Stimulated activated CD8-positive, alpha-beta memory T cell treated with anti-CD3 and anti-CD28 coated beads, Interleukin-4, amount 100 ng/mL, for 4 hours (primary cell): ENCODE measurements at places on chromosomes 6 and 20.

GRCh38 chr6:52575502-52575892, 1.4 kb downstream of the TRAM2 start:
- no peak for DNase-seq

DNA sequence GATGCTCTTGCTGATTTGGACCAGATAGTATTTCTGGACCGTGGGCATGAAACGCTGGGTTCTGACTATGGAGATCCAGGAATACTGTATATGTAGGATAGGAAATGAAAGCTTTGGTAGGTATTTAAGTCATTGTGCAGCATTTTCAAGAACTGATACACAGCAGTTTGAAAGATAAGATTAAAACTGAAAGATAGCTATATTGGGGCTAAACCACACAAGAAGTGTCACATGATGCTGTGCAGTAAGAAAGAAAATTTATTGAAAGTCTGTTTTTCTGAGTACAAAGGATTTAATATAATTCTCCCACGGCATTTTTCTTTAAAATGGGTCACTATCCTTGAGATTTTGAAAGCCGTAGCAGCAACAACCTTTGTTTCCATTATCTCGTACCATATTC, 305 bp downstream of the IL17A start:
- no peak for DNase-seq

DNA sequence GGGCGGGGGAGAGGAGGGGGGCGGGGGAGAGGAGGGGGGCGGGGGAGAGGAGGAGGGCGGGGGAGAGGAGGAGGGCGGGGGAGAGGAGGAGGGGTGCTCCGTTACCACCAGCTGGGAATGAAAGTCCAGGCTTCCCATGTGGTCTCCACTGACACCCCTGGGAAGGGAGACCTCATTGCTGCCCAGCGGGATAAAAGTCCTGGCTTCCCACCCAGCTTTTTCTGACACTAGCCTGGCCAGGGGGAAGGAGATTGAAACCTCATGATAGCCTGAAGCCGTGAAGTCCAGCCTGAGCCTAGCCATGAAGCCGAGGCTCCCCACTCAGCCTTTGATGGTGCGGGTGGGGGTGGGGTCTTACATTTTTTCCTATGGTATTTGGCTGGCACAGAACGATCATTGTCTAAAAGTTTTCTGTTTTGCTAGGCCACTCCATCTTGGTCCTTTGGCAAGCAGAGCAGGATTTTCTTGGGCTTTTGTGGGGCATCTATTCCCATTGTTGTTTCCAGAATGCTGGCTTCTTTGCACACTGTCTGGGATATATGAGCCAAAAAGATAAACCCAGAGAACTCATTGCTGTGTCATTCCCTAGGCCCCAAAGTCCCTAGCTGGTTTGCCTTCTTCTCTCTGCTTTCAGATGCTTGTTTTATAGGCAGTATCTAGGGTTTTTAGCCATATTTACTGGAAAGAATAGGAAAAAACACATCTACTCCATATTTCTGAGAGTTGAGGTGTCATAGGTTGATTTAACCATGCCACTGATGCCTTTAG, 67.9 kb upstream of the RNF24 start:
- no peak for DNase-seq

DNA sequence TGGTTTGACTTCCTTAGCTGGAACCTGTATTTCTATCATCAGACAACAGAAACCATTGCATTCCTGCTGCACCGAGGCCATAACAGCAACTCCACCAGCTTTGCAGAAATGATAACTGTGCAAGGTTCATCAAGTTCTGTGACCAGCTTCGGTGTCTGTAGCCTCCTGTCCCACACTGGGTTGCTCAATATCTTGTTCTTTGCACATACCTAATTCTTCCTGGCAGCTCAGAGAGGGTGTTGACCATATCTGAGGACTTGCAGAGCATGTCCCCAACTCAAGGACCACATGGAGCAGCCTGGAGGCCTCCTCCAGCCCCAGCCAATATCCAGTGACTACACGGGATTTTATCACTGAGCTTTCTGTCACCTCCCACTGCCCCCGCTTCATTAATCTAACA, 59.3 kb upstream of the SCAF8 start:
- DNase-seq, result no peak

- DNase-seq, result no peak
Observed at GRCh38 chr20:37531856-37532255, 4.2 kb upstream of the BLCAP start.

- no peak for DNase-seq
Observed at GRCh38 chr20:58019027-58019849, 209.2 kb downstream of the ANKRD60 start.

DNA sequence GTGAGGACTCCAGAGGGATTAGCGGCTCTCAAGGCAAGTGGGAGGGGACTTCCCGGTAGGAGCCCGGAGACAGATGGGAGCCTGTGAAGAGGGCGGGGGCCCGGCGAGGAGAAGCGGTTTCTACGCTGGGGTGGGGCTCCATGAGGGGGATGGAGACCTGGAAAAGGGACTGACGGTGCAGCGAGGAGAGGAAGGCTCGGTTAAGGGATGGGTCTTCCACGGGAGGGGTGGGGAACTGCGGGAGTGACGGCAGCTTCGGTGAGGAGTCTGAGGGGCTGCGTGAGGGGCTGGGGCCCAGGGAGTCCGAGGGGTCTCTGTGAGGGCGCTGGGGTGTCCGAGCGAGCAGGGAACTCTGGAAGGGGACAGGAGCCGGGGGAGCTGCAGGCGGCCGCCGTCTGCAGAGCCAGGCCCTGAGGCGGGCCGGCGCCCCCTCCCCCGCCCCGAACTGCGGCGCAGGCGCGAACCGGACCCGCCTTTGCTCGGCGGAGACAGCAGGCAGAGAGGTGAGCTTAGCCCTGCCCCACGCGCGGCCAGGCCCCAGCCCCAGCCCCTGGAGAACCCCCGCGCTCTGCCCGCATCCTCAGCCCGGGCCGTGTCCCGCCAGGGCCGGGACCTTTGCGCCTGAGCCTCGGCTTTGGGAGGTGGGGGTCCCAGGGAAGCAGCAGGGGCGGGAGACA, at the start of gene NRSN2:
TSS of gene NRSN2 (plus strand) at position 472 of the 677 bp plus-strand sequence. CDS start 2,533 bp downstream, outside the sequence.
- no peak for DNase-seq

- no peak for DNase-seq
Observed at GRCh38 chr6:142605922-142606485, 304.2 kb downstream of the ADGRG6 start.

GRCh38 chr6:408148-408547, 16.6 kb downstream of the IRF4 start:
- no peak for DNase-seq

DNA sequence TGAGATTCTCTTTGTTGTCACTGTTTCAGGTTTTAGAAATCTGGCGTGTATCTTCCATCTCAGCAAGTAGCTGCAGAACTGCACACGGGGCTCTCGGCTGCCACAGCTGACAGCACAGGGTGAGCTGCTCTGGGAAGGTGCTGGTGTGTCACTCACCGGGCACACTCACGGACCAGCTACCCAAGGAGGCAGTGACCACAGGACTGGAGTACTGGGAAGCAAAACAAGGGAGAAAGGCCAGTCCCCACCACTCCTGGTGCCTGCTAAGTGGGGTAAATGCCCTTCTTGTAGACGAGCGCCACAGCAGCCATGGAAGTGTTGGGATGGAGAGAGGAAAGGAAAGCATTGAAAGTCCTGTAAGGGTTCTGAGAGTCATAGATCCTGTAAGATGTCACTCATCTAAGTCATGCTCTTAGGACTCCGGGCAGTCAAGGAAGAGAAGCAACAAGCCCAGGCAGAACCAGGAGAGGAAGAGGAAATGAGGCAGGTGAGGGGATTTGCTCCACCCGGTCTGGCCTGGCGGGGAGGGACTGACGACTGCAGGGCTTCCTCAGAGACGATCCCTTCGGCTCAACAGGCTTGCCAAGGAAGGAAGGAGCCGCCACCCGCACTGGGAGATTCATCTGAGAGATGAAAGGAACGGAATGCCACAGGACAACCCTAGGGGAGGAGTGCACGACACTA, 48.1 kb downstream of the PRDM1 start:
- no peak for DNase-seq

DNA sequence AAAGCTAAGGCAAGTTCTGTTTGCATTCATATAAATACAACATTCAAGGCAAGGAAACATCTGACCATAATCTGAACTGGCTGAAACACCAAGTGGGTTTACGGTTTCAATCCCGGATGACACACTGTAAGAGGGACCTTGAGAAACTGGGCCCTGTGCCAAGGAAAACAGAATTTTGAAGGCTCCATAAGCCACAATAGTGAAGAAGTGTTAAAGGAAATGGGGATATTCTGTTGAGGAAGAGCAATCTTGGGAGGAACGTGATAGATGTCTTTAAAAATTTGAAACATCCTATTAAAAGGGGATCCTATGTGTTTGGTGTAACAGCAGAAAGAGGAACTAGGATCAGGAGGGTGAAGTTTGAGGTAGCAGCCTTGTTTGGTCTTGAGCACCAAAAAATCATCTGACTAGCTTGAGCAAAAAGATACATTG, 82.4 kb upstream of the TAB2 start:
- no peak for DNase-seq

DNA sequence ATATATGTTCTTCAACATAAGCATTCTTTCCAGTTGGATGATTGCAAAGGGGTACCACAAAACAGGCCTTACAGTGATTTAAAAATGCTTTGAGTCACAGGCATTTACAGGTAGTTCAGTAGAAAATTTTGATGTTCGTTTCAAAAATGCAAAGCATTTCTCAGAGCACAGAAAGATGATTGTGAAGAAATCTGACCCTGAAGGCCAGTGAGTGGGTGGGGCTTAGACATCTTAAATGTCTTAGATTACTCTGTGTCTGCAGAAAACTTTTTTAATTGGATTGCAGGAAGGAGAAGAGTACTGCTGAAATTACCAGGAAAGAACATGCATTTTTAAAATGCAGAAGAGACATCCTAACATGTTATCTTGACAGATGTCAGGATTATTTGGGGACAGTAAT, 268.3 kb downstream of the CDKAL1 start:
- no peak for DNase-seq

DNA sequence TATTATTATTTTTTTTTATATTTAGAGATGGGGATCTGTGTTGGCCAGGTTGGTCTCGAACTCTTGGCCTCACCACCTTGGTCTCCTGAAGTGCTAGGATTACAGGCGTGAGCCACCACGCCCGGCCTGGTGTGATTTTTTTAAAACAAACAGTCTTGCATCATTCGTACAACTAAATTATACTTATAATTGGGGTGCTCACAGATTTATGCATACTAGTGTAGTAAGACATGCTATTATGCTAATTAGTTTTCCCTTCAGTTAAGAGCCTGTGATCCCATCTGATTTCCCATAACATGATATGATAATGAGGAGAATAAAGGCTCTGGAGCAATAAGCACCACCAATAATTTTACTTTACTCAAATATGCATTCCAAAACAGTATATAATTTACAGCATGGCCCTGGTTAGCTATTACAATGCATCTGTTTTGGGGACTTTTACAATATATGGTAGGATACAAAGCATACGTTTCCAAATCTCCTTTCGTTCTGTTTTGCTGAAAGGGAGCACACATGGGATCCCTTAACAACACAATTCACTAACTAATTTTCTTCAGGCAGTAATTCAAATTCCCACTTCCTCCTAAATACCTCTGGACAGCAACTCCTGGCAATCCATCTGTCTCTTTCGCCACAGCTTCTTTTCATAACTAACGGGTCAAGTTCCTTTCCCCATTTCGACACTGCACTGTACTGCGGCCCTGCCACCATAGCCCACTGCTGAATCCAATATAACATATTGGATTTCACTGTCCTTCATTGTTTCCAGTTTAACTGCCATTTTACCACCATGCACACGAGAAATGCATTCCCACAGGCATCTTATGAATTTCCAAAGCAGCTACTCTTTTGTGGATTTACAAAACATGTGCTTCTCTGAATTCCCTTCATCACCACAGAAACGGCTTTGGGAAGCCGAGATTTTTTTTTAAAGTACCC, 1.7 kb downstream of the NUDT3 start:
- DNase-seq, result no peak

DNA sequence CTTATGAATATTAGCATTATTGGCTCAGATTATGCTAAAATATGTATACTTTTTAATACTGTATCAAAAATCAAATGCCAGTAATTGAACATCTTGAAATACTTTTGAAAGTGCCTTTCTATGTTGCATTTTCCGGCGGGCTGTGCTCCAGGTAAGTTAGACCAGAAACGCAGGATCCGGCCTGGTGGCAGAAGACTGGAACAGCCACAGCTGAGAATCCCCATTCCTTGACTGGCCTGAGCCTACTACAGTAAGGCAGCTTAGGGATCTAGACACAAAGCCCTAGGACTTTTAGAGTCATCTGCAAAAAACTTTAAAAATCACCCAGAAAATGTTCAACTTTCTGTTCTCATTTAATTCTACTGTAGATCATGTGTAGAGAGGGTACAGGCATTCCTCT, 138.8 kb upstream of the C6orf118 start:
- DNase-seq, result no peak

DNA sequence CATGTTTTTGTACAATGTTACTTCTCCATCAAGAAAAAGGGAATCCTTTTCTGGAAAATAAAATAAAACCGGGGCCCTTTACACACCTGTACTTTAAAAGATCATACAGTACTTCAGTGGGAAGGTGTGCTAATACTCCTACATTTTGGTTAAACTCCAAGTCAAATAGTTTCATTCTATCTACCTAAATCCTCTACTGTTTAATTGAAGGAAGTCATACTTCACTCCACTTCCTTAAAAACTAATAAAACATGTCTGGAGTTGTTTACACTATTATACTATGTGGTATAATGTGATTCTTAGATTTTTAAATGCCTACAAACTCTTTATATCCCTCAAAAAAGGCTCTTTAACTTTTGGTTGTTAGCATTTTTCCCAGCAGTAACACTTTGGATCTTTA, 18.6 kb upstream of the HBS1L start:
- DNase-seq, result no peak

DNA sequence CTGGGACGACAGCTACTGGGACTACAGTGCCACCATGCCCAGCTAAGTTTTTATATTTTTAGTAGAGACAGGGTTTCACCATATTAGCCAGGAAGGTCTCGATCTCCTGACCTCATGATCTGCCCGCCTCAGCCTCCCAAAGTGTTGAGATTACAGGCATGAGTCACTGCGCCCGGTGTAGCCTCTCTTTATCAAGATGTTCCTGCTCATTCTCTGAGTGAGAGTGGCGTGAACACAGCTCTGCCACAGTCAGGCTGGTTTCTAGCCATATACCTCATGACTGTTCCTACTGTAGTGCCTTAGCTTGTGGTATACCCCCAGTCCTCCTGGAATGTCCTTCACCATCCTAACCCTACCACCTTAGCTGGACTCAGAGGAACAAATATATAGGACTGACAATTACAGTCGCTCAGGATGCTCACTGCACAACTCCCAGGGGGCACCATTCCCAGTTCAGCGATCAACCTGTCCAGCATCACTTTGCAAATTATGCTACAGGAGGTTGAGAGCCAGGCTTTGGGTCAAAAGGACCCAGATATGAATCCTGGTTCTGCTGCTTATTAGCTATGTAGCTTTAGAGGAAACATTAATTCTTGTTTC, 86.3 kb downstream of the CHMP4B start:
- no peak for DNase-seq

DNA sequence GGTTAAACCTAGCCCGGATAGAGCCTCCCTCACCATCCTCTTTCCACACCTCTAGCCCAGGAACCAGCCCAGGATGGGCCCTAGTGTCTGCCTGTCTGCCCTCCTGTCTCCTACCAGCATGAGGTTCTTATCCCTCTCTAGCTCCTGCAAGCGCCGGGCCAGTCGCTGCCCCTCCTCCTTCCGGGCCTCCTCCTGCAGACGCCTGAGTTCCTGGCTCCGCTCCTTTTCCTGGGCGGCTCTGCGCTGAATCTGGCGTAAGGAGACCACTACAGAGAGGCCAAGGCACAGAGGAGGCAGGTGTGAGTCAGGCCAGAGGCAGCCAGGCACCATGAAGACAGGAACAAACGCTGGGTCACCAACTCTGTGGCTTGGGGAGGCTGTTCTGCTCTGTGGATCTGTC, 4.3 kb upstream of the PSORS1C2 start:
- DNase-seq, result no peak

GRCh38 chr6:85463621-85464259, 13.9 kb downstream of the NT5E start:
- no peak for DNase-seq
